ENCODE measurements at places on chromosomes 5 and 9.

DNA sequence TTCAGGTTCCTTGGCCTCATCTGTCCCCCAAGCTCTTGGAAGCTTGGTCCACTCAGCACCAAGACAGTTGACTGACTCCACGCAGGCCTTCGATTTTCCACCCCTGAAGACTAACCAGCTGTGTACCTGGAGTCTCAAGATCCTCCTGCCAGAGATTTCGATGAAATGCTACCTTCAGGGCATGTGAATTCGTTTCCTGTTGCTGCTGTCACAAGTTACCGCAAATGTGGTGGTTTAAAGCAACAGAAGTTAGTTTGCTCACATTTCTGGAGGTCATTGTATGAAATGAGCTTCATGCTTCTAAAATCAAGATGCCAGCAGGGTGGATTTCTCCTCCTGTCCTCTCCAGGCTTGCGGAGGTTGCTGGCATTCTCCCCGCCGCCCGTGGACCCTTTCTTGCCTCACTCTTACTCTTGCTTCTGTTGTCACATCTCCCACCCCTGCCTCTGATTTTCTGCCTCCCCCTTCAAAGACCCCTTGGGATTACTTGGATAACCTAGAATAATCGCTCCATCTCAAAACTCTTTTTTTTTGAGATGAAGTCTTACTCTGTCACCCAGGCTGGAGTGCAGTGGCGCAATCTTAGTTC lies 27.6 kb upstream of the RETREG1 start:
- no peak for DNase-seq

- peak; percentile 46 for DNase-seq
These were observed 69.2 kb upstream of the S1PR3 start for GRCh38 chr9:88922091-88922490.

GRCh38 chr5:122485226-122485625 lies 173.2 kb downstream of the SNCAIP start:
- no peak for DNase-seq

DNA sequence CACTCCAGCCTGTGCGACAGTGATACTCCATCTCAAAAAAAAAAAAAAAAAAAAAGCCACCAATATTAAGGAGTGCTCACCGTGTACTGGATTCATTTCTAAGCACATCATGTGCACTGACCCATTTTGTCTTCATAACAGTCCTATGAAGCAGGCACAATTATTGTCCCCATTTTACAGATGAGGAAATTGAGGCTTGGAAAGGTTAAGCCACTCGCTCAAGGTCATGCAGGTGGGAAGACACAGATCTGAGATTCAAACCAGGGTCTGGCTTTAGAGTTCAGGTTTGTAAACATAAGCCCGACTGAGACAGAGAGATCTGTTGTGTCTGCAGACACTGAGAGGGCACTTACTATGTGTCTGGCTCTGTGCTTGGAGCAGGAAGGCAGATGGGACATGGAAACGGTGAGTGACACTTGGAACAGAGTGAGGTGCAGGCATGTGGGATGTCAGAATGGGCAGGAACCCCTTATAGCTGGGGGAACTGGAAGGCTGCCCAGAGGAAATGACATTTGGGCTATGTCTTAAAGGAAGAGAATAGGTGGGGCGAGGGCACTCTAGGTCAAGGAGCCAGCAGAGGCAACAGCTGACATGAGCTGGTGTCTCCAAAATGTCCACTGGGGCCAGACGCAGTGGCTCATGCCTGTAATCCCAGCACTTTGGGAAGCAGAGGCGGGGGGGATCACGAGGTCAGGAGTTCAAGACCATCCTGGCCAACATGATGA lies 69.9 kb downstream of the STK10 start:
- DNase-seq = no peak

DNA sequence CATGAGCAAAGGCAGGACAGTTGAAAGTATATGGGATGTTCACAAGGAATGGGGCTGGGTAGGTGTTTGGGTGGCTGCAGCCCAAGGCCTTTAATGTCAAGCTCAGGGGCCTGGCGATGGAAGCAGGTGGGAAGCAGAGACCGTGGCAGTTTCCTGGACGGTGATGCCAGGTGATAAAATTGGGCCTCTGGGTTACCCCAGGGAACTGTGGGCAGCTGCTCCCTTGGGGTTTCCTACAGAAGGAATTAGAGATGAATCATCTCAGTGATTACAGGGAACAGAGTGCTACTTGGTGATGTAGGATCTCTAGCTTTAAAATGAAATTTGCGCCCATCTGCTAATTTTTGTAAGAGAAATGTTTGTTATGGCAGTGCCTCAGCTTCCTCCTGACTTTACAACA lies 39.2 kb downstream of the TSTD2 start:
- no peak for DNase-seq

GRCh38 chr5:6539060-6539459 lies 90.4 kb downstream of the UBE2QL1 start:
- DNase-seq = no peak

GRCh38 chr9:72474676-72475075 lies 46.7 kb upstream of the TMC1 start:
- DNase-seq = no peak

DNA sequence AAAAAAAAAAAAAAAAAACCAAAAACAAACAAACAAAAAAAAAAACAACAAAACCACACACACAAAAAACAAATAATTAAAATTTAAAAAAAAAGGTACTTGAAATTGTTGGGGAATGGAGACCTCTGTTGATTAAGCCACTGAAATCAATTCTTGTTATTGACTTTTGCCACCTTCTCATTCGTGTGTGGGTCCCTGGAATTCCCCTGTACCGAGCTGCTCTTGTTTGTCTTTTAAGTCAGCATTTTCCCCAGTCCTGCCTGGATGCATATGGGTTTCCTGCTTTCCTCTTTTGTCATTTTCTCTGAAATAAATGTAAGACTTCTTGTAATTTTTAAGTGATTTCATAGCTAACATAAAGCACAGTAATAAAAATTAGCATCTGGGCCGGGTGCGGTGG lies 45.5 kb downstream of the GPBP1 start:
- no peak for DNase-seq

DNA sequence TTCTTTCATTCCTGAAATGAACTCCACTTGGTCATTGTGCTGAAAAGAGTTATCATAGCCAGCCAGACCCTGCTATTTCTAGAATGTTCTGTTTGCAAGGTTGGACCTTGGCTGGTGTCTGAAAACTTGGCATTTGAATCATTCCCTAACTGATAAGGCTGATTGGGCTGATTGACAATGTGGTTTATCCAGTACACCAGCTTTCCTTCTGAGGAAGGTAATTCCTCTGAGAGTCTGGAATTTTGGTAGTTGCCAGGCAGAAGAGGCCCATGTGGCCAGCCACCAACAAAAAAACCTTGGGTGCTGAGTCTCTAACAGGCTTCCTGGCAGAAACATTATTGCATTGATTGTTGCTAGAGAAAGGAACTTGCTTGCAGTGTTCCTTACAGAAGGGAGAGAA lies 15.3 kb downstream of the SEC61B start:
- DNase-seq = no peak

GRCh38 chr9:136584934-136585333 lies 39.1 kb upstream of the NOTCH1 start:
- no peak for DNase-seq

DNA sequence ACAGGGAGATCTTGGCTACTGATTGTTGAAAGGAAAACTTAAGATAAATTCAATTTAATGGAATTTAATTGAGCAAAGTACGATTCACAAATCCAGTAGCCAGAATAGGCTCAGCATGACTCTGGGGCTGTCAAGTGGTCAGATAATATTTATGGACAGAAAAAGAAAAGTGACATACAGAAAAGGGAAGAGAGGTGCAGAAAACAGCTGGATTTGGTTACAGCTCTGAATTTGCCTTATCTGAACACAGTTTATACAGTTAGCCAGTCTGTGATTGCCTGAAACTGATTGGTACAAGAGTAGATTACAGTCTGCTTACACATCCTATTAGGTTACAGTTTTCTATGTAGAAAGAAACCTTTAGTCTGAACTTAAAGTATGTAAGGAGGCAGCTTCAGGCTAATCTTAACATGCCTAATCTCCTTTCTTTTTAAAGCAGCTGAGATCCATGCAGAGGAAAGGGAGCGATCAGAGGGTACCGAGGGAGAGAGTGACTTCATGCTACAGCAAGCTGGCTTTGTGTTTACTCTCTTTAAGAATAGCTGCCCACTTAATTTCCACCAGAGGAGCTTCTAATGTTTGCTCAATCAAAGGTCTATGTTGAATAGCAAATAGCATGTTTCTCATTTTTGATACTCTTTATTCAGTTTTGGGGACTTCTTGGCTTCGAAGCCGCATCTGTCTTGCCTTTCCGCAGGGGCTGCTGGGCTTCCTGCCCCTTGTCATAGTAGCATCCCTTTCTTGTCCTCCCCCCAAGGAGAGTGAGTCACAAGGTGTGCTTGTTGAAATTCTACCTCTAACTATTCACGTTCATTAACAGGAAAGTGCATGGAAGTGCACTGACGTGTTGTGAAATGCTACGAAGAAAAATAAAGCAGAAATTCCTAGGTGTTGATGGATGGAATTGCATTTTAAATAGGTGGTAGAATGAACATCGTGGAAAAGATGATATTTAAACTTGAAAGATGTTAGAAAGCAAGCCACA lies 761.2 kb downstream of the TAF11L14 start:
- DNase-seq = no peak

DNA sequence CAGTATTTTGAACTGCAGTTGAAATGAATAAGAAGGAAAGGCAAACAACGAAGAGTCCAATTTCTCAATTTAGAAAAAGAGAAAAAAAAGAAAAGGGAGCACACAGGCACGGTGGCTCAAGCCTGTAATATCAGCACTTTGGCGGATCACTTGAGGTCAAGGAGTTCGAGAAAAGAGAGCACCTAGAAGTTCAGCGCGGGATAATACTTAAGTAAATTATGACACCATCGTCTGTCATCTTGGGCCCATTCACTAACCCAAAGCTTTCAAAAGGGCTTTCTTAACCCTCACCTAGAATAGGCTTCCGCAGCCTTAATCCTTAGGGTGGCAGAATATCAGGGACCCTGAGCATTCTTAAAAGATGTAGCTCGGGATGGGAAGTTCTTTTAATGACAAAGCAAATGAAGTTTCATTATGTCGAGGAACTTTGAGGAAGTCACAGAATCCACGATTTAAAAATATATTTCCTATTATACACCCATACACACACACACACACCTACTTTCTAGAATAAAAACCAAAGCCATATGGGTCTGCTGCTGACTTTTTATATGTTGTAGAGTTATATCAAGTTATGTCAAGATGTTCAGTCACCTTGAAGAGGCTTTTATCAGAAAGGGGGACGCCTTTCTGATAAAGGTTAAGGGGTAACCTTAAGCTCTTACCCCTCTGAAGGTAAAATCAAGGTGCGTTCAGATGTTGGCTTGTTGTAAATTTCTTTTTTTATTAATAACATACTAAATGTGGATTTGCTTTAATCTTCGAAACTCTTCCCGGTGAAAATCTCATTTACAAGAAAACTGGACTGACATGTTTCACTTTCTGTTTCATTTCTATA lies 602 bp upstream of the CD274 start:
- no peak for DNase-seq

DNA sequence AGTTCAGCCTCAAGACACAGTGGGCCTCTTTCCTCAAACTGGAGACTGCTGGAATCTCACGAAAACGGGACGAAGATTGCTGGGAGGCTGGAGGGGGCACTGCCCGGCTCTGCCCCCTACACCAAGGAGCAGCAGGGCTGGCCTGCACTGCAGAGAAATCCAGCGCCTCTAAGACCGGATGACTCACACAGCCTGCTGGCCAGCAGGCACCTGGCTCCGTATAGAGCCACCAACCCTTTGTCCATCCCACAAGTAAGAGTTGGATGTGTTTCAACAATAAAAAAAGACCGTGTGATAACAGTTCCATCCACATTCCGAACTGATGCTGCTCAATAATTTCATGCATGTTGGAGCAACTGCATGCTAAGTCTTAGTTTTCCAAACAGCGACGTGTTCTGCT lies 11.5 kb downstream of the CCDC127 start:
- DNase-seq = no peak

DNA sequence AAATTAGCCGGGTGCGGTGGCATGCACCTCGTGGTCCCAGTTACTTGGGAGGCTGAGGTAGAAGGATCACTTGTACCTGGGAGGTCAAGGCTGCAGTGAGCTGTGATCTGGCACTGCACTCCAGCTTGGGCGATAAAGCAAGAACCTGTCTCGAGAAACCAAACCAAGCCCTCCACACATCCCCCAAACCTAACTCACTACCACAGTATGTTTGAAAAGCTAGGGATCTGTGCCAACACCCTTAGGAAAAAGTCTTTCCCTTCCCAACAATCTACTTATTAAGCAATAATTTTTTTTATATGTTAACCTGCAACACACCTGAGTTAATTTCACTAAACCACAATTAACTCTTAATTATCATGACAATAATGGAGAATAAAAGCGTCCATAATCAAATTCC lies 2.2 kb downstream of the UBTD2 start:
- no peak for DNase-seq

DNA sequence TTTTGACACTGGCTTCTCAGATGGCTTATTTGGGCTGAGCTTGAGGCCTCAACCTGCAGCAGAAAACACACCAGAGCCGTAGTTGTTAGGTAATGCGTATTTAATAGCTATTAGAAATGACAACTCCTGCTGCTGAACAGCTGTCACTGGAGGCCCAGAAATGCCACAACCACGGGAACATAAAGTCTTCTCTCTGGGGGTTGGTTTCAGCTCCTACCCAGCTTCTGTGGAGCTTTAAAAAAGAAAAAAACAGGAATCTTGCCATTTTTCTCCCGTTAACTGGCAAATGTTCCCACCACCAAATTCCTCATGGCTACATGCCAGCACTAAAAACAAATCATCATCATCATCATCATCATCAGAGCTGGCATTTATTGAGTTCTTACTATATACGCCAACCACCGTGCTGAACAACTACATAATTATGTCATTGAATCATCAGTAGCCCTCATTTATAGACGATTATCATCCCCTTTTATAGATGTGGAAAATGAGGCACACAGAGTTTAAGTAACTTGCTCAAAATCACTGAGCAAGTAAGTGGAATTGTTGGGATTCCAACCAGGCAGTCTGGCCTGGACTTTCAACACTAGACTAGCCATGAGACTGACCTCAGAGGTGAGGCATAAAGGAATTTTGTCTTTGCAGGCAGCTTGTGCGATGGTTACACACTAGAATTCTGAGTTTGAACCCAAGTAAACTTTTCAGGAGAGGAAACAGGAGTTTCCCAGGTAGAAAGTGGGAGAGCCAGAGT lies 185.3 kb upstream of the WWC1 start:
- no peak for DNase-seq

DNA sequence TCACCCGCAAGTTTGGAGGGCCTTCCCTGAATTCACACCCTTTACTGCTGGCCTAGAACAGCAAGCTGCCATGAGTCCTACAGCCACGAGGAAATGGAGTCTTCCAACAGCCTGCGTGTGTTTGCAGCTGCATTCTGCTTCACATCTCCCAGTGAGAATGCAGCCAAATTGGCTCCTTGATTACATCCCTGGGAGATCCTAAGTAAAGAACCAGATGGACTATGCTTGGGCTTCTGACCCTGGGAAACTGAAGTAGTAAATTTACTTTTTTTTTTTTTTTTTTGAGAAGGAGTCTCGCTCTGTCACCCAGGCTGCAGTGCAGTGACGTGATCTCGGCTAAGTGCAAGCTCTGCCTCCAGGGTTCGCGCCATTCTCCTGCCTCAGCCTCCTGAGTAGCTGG lies 617.0 kb upstream of the CDH18 start:
- no peak for DNase-seq

All from activated CD8-positive, alpha-beta memory T cell treated with anti-CD3 and anti-CD28 coated beads, Interleukin-2, amount 50 U/mL, for 4 hours (primary cell).